ENCODE measurements at places on chromosomes 3 and 15.

GRCh38 chr3:31240466-31240865 lies 292.3 kb upstream of the STT3B start:
- no peak for DNase-seq

DNA sequence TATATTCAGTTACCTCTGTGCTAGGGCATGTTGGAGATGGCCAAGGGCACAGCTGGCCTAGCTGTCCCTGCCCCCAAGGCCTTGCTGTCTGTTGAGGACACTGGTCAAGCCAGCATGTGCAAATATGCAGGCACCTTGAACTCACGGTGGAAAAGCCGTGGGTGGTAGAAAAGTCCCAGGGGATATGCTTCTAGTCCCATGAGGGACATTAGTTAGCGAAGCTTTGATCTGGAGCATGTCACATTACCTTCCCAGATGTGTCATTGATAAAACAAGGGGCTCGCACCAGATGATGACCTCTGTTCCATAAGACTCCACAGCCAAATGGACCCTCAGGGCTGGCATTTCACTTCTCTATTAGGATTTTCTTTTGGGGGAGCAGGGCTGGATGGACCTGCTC lies 14.2 kb upstream of the TMEM158 start:
- no peak for DNase-seq

DNA sequence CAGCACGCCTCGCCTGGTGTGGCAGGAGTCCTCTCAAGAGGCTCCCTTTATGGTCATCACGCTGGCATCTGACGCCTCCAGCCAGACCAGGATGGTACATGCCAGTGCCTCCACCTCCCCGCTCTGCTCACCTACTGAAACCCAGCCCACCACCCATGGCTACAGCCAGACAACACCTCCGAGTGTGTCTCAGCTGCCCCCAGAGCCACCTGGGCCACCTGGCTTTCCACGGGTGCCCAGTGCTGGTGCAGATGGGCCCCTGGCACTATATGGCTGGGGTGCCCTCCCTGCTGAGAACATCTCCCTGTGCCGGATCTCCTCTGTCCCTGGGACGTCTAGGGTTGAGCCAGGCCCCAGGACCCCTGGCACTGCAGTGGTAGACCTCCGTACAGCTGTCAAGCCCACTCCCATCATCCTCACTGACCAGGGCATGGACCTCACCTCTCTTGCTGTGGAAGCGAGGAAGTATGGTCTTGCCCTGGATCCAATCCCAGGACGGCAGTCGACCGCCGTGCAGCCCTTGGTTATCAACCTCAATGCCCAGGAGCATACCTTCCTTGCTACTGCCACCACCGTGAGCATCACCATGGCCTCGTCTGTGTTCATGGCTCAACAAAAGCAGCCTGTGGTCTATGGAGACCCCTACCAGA lies 19.9 kb upstream of the APEH start:
- DNase-seq: no peak

GRCh38 chr3:139187154-139187553 lies 142.5 kb upstream of the PRR23C start:
- peak; percentile 11 for DNase-seq

GRCh38 chr15:87549296-87549695 lies 707.2 kb downstream of the NTRK3 start:
- DNase-seq: no peak

DNA sequence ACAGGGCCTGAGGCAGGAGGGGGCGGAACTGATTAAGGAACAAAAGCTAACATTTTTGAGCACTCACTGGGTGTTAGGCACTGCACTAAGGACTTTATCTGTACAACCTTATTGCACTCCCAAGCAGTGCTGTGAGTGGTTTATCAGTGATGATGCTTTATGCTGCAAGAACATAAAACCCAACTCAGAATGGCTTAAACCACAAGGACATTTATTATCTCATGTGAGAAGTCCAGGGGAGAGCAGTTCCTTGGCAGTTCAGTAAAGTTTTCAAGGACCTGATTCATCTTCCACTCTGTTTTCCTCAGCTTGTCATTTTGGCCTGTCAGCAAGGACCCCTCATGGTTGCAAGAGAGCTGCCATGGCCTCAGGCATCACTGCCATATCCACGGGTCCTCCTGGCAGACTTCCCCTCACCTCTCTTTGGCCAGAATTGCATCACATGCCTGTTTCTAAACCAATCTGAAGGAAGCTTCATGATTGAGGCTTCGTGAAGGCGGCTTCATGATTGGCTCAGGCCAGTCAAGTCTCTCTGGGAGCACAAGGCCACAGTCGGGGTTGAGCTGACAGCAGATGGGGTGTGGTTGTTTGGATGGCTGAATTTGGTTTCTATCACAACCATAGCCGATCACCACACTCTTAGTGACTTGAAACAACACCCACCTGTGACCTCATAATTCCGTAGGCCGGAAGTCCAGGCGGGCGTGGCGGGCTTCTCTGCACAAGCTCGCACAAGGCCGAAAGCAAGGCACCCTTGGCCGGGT lies 15.8 kb downstream of the EFCC1 start:
- no peak for DNase-seq

DNA sequence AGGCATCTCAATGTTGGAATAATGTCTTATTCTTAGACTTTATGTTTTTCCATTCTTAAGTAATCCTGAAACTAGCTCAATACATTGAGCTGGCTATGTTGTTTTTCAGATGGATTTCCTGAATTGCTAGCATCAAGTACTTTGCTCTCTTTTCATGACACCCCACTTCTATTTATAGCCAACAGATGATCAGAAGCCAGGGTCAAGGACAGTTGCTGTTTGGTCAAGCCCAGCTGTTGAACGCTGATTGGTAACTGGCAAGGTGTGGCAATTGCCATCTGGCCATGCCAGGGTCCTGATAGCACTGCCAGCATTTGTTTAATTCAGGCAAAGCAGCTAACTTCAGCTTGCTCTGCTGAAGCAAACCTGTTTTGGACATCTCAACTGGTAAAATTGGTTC lies 46.2 kb upstream of the PLCL2 start:
- no peak for DNase-seq

DNA sequence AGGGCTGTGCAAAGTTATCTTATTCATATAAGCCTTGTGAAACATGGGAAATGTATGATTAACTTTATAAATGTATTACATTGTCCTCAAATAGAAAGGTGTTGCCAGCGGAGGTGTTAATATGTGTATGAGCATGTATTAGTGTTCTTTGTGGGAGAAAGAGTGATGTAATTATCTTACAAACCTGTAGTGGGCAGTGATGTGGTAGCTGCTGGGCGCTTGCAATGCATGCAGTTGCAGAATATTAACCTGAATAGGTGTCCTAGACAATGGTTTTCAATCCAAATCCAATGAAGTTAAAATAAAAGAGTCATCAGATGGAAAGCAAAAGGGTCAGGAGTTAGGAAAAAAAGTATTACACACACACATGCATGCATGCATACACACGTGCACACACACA lies 881.3 kb upstream of the CADM2 start:
- DNase-seq: no peak

All from umbilical cord (tissue), 2 donors.